ENCODE measurements at places on chromosomes 7 and 10.

GRCh38 chr7:114789871-114790311 lies 132.0 kb upstream of the MDFIC start:
- DNase-seq = no peak

DNA sequence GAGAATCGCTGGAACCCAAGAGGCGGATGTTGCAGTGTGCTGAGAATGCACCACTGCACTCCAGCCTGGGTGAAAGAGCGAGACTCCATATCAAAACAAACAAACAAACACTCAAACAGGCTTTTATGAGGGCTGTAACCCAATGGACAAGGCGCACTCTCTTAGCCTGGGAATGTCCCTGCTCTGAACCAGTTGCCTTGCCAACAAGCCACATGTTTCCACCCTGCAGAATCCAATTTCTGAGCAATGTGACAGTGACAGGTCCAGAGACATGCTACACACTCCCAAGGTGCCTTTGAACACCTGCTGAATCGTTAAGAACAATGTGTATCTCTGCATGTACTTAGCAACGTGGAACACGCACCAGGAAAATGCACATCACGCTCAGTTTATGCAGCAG lies 186.8 kb upstream of the AUTS2 start:
- DNase-seq = no peak

GRCh38 chr10:78847485-78847884 lies 221.3 kb upstream of the ZMIZ1 start:
- no peak for DNase-seq

DNA sequence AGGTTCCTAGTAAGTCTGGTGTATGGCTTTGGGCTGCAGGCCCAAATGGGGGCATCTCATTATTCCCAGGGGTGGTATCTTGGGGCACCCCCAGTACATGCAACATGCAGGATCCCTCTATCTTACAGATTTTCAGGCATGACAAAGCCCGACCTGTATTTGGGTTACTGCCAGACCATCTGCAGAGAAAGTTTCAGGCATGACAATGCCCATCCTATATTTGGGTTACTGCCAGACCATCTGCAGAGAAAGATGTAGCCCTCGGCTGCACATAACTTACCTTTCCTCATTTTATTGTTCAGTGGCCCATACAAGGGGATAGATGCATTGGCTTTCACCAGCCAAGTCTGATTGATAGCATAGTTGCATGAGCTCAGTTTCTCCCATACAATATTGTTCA lies 112.2 kb upstream of the RAB18 start:
- no peak for DNase-seq

DNA sequence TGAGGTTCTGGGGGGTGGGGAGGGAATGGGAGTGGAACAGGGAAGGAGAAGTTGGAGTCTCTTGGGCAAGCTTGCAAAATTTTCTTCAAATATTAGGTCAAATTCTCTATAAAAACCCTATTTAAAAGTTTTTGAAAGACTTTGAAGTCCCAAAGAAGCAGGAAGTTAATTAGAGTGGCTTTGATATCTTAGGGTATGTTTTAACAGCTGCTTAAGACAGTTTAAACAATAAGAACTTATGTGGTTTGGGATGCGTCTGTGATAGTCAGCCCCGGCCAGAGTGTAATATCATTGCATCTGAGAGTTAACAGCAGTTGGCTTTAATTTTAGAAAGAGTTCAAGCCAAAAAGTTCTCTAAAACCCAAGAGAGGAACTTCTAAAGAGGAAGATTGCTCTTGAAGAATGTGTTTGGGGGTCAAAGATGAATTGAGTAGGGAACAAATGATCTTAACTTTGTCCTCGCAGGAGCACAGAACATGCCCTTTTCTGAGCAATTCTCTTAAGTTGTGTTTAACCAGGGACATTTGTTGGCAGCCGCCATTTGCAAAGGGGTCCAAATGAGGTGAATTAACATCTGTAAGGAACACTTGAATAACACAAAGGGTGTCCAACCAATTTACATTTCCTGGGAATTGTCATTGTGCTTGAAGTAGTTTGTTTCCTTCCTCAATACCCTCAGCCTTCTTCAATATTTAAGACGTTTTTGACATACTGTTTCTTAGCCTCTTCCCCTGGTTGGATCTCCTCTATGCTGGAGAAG lies 182.4 kb downstream of the PTEN start:
- no peak for DNase-seq

- no peak for DNase-seq
Measured at GRCh38 chr10:8056378-8056777, 1.9 kb downstream of the GATA3 start.

- no peak for DNase-seq
Measured at GRCh38 chr10:74174521-74174920, 23.5 kb downstream of the ADK start.

DNA sequence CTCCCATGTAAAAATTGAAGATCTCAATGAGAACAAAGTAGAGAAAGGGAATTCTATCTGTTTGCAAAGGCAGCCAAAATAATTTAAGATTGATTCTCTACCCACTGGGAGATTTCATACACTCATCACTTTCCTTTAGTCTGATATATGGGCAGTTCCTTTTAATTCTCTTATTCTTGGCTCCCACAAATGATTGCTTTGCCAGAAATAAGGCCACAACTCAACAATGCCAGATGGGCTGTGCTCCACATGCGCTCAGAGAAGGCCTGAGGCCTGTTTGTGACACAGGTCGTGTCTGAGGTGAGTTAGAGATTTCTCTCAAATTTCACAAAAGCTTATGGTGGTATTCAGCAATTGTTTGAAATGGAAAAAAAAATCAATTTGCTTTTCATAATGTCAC lies 501.9 kb upstream of the SEMA3D start:
- no peak for DNase-seq

GRCh38 chr10:88347022-88347421 lies 236.1 kb downstream of the RNLS start:
- no peak for DNase-seq

Measured in activated T-helper 1 cell treated with anti-CD3 and anti-CD28 coated beads, Interleukin-2, amount 50 U/mL, for 16 hours (primary cell).